Activated T-helper 17 cell treated with anti-CD3 and anti-CD28 coated beads, Interleukin-2, amount 50 U/mL, for 72 hours (primary cell): ENCODE measurements at places on chromosomes 12 and 14. TPM values are rescaled to one million over a fixed set of nuclear protein-coding genes. Genes with fewer than 3 reads are reported as not detected.
A peak's percentile ranks its signal among the peaks of the same experiment; 100 is the strongest.

GRCh38 chr12:123049398-123050240, 69.1 kb downstream of the ARL6IP4 start:
- no peaks in the 10 kb centered on the region for H3K4me1 ChIP-seq
- no peak overlapping the region for H3K4me3 ChIP-seq
- no peaks in the 10 kb centered on the region for H3K27me3 ChIP-seq
- no peak overlapping the region for H3K27ac ChIP-seq
- no peaks in the 10 kb centered on the region for H3K36me3 ChIP-seq

DNA sequence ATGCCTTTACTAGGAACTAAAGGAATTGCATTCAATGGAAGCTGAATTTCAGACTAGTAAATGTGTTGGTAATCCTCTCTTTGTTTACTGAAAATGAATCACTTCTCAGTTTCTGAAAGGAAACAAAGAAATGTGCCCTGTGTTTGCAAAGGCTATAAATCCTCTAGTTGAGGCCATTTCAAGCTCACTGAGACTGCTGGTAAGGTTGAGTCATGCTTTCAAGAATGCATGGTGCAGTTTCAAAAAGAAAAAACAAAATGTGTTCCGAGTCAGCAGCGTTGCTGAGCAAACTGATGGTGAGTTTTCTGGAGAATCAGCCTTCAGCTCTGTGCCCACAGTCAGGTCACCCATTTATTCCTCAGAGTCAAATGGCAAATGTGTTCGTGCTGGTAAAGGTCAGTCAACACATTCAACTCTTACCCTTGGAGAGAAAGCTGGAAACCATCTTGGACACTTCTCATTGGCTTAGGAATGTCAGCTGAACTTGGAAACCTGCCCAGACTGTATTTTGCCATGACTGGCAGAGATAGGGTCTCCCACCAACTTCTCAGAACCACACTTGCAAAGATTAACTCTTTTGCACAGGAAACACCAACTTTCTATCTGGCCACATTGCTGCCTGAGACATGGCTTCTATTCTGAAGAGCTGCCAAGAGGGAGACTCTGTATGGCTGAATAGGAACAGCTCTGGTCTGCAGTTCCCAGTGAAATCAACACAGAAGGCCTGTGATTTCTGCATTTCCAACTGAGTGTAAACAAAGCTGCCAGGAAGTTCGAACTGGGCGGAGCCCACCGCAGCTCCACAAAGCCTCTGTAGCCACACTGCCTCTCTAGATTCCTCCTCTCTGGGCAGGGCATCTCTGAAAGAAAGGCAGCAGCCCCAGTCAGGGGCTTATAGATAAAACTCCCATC, 484.4 kb downstream of the ATP23 start:
- H3K27me3 ChIP-seq = peaks cover 11% of the 10 kb centered on the region
- H3K4me3 ChIP-seq = peak overlapping the region; percentile 62
- no peaks in the 10 kb centered on the region for H3K36me3 ChIP-seq
- H3K27ac ChIP-seq = peak overlapping the region; percentile 75

DNA sequence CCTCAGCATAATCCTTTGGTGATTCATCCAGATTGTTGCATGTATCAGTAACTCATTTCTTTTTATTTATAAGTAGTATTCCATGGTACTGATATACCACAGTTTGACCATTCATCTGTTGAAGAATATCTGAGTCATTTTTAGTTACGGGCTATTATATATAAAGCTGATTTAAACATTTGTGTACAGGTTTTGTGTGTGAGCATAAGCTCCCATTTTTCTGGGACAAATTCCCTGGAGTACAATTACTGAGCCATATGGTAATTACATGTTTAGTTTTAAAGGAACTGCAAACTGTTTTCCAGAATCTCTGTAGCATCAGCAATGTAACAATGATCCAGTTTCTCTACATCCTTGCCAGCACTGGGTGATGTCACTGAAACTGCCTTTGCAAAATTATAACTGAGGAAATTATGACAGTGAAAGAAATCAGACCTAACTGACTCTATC, 236.2 kb upstream of the KRR1 start:
- no peaks in the 10 kb centered on the region for H3K4me1 ChIP-seq
- ATAC-seq = no peak
- H3K27me3 ChIP-seq = peaks cover 17% of the 10 kb centered on the region
- no peak overlapping the region for H3K27ac ChIP-seq

The A2ML1 gene
- total RNA-seq = not detected

The FOXM1 gene
- total RNA-seq = 134 TPM

GRCh38 chr12:74490390-74491064, 47.1 kb upstream of the ATXN7L3B start:
- H3K4me1 ChIP-seq = peaks cover 5% of the 10 kb centered on the region
- H3K27me3 ChIP-seq = no peaks in the 10 kb centered on the region
- ATAC-seq = peak; percentile 67
- no peak overlapping the region for H3K27ac ChIP-seq

GRCh38 chr12:53750812-53751335, 905 bp downstream of the CISTR start:
- H3K4me3 ChIP-seq = no peak overlapping the region
- peaks cover under 1% of the 10 kb centered on the region for H3K27me3 ChIP-seq
- ATAC-seq = peak; percentile 26
- no peak overlapping the region for H3K27ac ChIP-seq

GRCh38 chr12:27968972-27969623, 3.4 kb downstream of the PTHLH start:
- ATAC-seq = peak; percentile 16
- H3K36me3 ChIP-seq = peaks cover 6% of the 10 kb centered on the region
- peak overlapping the region; percentile 85 for H3K4me3 ChIP-seq
- H3K27ac ChIP-seq = peak overlapping the region; percentile 74
- peaks cover 61% of the 10 kb centered on the region for H3K27me3 ChIP-seq
- peaks cover 13% of the 10 kb centered on the region for H3K4me1 ChIP-seq

DNA sequence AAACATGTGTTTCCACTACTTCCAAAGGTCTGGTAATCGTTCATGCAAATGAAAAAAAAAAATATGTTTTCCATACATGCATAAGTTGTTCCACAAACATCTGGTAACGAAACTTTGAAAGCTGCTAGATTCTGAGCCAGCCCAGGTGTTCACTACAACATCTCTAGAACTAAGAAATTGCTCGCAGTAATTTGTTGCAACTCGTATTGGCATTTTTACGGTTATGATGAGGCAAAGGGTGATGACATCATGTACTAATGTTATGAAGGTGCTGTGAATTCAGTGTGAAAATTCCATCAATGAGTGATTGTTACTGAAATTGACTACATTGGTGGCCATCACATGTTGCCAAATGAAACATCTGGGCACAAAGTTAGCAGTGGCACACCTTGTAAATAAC, 31.9 kb upstream of the CCDC91 start:
- ATAC-seq = no peak
- no peak overlapping the region for H3K4me3 ChIP-seq
- H3K27me3 ChIP-seq = no peaks in the 10 kb centered on the region
- no peak overlapping the region for H3K27ac ChIP-seq
- peaks cover 4% of the 10 kb centered on the region for H3K4me1 ChIP-seq
- H3K36me3 ChIP-seq = no peaks in the 10 kb centered on the region

DNA sequence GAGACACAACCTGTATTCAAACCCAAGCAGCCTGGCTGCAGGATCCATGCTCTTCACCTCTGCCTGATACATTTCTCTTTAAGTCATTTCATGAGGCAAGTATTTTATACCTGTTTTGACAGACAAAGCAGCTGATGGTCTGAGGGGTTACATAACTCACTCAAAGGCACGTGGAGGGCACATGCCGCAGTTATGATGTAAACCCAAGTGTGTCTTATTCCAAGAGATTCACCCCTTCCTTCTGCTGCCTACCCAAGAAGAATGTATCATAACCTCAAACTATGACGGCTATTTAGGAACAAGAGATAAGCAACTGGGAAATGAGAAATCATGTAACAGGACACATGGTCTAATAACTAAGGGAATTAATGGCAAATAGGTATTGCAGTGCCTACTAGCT, 329.8 kb upstream of the TMPO start:
- H3K4me1 ChIP-seq = no peaks in the 10 kb centered on the region
- H3K36me3 ChIP-seq = no peaks in the 10 kb centered on the region
- no peak overlapping the region for H3K4me3 ChIP-seq
- peaks cover 3% of the 10 kb centered on the region for H3K27me3 ChIP-seq
- no peak for ATAC-seq

The CINP gene
- 33.5 TPM for total RNA-seq

The KRT73 gene
- not detected for total RNA-seq

- H3K4me1 ChIP-seq = no peaks in the 10 kb centered on the region
- H3K27me3 ChIP-seq = peaks cover 19% of the 10 kb centered on the region
- no peak overlapping the region for H3K4me3 ChIP-seq
- no peak overlapping the region for H3K27ac ChIP-seq
Observed at GRCh38 chr14:61229981-61230380, 51.2 kb downstream of the TMEM30B start.

- H3K4me3 ChIP-seq = no peak overlapping the region
- H3K4me1 ChIP-seq = peaks cover 36% of the 10 kb centered on the region
- no peak overlapping the region for H3K27ac ChIP-seq
- no peaks in the 10 kb centered on the region for H3K36me3 ChIP-seq
Observed at GRCh38 chr14:104395941-104396681, 183.5 kb upstream of the C14orf180 start.

DNA sequence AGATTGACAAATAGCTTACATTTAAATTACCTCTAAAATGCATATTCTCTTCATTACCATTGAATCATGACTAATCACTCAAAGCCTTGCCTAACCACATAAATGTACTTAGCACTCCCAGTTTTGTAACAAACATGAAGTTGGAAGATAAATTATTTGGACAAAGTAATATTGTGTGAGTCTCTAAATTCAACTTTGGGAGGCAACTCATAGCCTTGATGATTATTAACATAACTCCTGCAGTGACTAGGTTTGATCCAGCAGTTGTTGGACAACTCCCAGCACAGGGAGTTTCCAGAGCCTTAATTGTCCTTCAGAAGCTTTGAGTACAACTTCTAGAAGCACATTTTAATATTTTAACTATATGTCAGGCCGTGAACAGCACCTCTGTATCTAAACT, 153.4 kb upstream of the PDZRN4 start:
- H3K27me3 ChIP-seq = no peaks in the 10 kb centered on the region
- no peaks in the 10 kb centered on the region for H3K36me3 ChIP-seq
- H3K4me1 ChIP-seq = no peaks in the 10 kb centered on the region
- no peak overlapping the region for H3K27ac ChIP-seq
- no peak for ATAC-seq

DNA sequence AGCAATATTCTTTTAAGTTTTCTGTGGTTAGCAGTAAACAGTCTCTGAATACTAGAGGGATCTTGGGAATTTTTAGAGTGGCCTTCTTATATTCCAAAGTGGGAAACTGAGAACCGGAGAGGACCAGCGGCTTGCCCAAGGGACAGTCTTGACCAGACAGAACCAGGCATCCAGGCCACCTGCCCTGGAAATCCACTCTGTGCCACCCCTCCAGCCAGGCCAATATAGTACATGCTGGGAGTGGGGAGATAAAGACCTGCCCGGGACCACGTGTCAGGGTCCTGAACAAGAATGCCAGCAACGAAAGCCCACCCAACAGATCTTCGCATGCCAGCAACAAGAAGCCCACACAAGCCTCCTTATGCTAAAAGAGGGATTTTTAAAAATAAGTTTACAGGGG, 49.4 kb upstream of the RIN3 start:
- H3K36me3 ChIP-seq = no peaks in the 10 kb centered on the region
- H3K4me3 ChIP-seq = no peak overlapping the region
- H3K27ac ChIP-seq = no peak overlapping the region
- H3K27me3 ChIP-seq = peaks cover 8% of the 10 kb centered on the region

The TSFM gene
- total RNA-seq = 30.7 TPM

DNA sequence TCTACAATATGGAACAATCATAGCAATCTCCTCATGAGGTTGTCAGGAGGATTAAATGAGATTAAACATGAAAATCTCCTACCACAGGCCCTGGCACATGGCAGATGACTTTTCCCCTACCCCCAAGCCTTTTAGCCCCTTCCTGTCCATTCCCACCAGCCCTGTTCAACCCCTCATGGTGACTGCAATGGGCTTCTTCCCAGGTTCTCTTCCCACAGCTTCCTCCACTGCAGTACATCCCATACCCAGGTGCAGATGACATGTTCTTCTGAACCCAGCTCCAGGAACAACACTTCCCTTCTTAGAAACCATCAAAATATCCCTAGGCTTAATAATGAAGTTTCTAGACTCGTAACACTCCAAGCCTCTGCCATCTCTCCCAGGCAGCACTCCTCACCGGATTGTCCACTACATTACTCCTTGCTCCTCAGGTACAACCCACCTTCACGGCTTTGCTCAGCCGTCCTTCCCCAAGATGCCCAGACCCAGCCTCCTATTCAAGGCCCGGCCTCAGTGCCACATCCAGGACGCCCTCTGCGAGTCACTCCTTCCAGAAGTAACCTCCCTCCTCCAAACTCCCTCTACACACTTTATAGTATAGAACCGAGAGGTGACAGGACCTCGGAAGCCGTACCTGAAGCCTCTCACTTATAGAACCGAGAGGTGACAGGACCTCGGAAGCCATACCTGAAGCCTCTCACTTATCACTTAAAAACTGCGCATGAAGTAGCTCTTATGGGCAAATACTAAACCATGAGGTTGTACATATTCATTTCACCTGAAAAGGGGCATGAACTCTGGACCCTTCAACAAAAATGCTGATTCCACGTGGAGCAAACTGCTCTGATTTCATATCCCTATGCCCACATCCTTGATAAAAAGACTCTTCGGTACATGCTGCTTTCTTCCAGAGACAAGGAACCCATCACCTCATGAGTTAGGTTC, 1.5 kb downstream of the CRACR2A start:
- peaks cover 33% of the 10 kb centered on the region for H3K4me1 ChIP-seq
- peak overlapping the region; percentile 97 for H3K27ac ChIP-seq
- peak overlapping the region; percentile 95 for H3K4me3 ChIP-seq
- H3K27me3 ChIP-seq = no peaks in the 10 kb centered on the region

- no peaks in the 10 kb centered on the region for H3K4me1 ChIP-seq
- H3K27ac ChIP-seq = no peak overlapping the region
- H3K4me3 ChIP-seq = no peak overlapping the region
- peaks cover 20% of the 10 kb centered on the region for H3K27me3 ChIP-seq
- no peaks in the 10 kb centered on the region for H3K36me3 ChIP-seq
- ATAC-seq = no peak
Observed at GRCh38 chr12:6158255-6158654, 33.8 kb upstream of the VWF start.

GRCh38 chr14:63421226-63421625, 102.5 kb upstream of the GPHB5 start:
- no peaks in the 10 kb centered on the region for H3K27me3 ChIP-seq
- H3K4me3 ChIP-seq = no peak overlapping the region
- H3K27ac ChIP-seq = no peak overlapping the region
- ATAC-seq = no peak
- H3K4me1 ChIP-seq = no peaks in the 10 kb centered on the region

GRCh38 chr12:27359578-27360340, 27.1 kb downstream of the BMAL2 start:
- H3K27ac ChIP-seq = no peak overlapping the region
- H3K4me3 ChIP-seq = no peak overlapping the region
- H3K4me1 ChIP-seq = no peaks in the 10 kb centered on the region
- no peak for ATAC-seq
- H3K36me3 ChIP-seq = no peaks in the 10 kb centered on the region

DNA sequence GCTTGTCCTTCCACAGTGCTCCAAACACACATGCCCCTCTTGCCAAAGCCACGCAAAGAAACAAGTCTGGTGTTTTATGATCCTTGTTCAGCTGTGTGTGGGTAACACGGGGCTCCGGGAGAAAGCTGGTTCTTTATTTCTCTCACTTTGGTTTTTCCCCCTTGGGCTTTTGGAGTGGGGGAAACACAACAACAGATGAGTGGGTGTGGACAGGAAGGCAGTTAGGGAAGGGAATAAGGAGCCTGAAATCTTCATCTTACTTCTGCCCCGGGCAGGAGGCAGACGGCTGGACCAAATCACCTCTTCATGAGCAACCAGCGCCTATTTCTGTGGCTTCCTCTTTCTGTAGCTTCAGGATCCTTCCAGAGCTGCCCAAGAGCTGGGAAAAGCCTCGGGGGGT, 218.5 kb downstream of the PHETA1 start:
- ATAC-seq = no peak

GRCh38 chr14:66360366-66360926, 125.7 kb upstream of the CCDC196 start:
- H3K4me3 ChIP-seq = no peak overlapping the region
- no peaks in the 10 kb centered on the region for H3K36me3 ChIP-seq
- H3K27me3 ChIP-seq = no peaks in the 10 kb centered on the region
- no peaks in the 10 kb centered on the region for H3K4me1 ChIP-seq
